ENCODE measurements at places on chromosomes 1 and 21.
A peak's percentile ranks its signal among the peaks of the same experiment; 100 is the strongest.

DNA sequence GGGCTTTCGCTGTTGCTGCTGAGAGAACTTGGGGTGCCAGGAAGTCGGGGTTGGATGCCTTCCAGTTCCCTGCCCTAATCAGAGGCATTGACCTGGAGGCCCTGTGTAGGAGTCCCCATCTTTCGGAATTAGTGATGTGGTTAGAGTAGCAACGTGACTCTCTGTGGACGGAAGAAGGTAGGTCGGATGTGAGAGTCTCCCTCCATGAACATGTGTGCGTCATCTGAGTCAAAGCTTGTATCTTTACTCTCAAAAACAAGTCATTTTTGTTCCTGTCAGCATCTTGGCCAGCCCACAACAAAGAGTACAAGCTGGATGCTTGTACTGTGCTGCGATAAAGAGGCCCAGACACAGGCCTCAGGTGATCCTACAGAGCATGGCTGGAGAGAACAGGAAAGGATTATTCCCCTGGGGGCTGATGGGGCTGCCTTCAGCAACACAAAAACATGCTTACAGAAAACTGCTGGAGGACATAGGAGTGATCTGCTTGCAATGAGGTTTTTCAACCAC, 31.0 kb upstream of the IL10 start:
- DNase-seq: no peak

DNA sequence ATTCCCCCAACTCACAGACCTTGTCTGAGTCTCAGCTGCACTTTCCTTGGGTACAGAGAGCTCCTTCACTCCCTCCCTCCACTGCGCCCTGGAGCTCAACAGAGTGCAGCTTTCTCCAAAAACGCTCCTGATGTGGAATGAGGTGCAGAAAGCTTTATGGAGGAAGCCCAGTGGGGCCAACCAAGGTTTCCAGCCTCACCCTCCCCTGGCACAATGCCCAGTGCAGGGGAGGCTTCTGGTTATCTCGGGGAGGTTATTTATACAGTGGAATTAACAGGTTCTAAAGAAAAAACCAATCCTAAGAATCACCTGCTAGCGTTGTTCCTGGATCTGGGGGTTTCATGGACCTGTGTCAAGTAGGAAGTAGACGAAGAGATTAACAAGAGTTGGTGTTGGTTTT, at the start of gene ITLN1:
TSS of gene ITLN1 (minus strand) at position 139 of the 400 bp plus-strand sequence. CDS start 303 bp downstream, outside the sequence.
- no peak for DNase-seq

GRCh38 chr21:37592496-37592895, 225.9 kb downstream of the DYRK1A start:
- DNase-seq: no peak

GRCh38 chr1:158527190-158527815, 26.9 kb downstream of the OR6Y1 start:
- DNase-seq: no peak

DNA sequence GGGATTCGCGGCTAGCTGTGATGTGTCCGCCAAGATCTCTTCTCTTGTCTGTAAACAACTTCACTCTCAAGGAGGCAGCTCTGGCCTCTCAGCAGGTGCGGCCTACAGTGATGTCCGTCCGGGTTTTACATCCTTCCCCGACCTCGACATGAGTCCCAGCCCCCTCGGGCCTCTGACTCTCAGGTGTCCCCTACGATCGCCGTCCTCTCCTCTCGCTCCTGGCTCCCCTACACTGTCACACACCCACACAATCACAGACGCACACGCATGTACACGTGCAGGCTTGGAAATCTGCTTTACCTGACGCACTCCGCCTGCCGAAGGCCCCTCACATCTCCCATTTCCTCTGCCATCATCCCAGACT, 797 bp upstream of the RSPH1 start:
- DNase-seq: no peak

- peak; percentile 35 for DNase-seq
These were observed 244.2 kb upstream of the HOOK1 start for GRCh38 chr1:59570524-59570923.

GRCh38 chr1:223732993-223733798, 20.9 kb downstream of the CAPN2 start:
- DNase-seq: peak; percentile 47

- DNase-seq: peak; percentile 40
These were observed at the start of gene MX2 for GRCh38 chr21:41361786-41362604. Gene MX2, plus strand, starts transcription at chr21:41362027. Its CDS starts 14,880 bp downstream, at chr21:41376907.

DNA sequence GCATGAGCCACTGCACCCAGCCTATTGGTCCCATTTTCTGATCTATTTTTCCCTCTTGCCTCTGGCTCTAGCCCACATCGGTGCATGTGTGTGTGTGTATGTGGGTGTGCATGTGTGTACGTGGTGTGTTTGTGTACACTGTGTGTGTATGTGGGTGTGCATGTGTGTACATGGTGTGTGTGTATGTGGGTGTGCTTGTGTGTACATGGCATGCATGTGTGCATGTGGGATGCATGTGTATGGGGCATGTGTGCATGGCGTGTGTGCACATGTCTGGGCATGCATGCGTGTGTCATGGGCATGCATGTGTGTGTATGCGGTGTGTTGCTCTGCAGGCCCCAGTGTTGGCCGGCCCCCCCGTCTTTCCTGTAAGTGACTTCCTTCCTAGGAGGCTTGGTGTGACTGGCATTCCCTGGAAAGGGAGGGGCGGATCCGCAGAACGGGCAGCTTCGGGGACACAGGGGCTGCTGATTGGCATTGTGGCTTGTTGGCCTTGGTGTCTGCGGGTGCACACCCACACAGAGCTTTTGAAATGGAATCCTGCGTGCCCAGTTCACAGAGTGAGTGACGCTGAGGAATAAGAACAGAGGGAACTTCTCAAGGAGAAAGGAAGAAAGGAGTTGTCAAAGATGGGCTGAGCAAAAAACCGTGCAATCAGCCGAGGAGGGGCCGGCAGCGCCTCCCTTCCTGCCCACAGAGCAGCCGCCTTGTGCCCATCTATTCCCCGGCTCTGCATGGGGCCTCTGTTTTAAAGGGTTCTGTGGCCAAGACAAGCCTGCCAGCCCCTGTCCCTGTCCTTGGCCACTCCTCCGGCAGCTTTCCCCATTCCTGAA, 8.0 kb downstream of the PDXK start:
- DNase-seq: no peak

DNA sequence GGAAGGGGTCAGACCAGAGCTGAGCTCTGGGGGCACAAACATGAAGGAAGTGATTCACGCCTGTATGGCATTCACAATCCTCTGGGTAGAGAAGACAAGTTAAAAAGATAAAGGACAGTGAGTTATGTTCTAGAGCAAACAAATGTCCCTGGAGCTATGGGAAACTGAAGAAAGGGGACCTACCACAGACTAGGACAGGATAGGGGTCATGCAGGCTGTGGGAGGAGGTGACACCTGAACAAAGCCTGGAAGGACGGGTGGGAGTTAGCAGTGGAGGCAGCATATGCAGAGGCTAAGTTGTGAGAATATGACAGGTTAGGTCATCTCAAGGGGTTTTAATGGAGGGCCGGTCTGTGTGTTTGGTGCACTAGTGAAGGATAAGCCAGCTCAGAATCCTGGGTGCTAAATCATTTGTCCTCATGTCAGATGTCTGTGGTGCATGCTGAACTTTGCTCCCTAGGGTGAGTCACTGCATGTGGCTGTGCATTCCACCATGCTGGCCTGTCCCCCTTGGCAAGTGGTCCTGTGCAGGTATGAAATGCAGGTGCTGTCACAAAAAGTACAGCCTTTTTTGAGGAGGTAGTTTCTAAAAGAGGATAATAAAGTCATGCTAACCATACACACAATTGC, 28.5 kb downstream of the TNN start:
- no peak for DNase-seq

- no peak for DNase-seq
These were observed 5.9 kb downstream of the SLAMF7 start for GRCh38 chr1:160744852-160745520.

- DNase-seq: no peak
These were observed 222.9 kb upstream of the RAB4A start for GRCh38 chr1:229047840-229048620.

GRCh38 chr1:51534447-51534846, 15.4 kb upstream of the EPS15 start:
- DNase-seq: no peak

GRCh38 chr1:202107321-202107761, 15.4 kb upstream of the GPR37L1 start:
- DNase-seq: no peak

- no peak for DNase-seq
These were observed 65.2 kb upstream of the ABCG1 start for GRCh38 chr21:42153746-42154145.

- no peak for DNase-seq
These were observed 22.4 kb downstream of the ARMH1 start for GRCh38 chr1:44696789-44697345.

DNA sequence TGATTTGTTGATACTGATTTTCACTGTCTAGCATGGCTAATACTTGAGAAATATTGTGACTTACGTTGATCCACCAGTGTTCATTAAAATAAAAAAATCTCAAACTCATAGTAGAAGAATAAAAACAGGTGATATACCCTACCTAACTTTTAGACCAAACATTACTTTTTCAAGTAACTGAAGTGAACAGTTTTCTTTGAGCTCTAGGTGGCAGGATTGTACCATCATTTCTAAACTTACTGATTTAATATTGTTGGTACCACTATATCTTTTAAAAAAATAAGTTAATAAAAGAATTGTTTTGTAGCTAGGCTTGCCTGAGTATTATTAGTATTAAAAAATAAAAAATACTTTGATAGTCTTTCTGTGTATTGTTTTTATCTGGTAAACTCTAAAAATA, 21.5 kb downstream of the CDC73 start:
- DNase-seq: no peak

DNA sequence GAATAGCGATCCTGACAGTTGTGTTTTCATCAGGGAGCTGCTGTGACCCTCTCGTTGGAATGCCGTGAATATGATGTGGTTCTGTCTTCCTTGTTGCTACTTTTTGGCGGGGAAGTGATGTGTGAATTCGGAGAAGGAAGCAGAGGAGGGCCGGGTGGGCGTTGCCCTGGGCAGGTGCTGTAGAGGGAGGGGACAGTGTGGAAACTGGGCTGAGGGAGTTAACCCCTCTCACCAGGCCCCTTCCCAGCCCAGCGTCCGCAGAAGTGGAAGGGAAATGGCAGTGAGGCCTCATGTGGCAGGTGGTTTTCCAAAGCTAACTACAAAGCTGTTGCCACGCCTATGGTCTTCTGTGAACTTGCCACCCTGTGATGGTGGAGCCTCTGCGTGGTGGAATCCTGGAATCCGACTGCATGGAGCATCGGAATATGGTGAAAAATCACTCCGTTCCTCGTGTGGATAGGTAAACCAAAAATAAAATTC, 227.9 kb downstream of the DYRK1A start:
- DNase-seq: no peak

DNA sequence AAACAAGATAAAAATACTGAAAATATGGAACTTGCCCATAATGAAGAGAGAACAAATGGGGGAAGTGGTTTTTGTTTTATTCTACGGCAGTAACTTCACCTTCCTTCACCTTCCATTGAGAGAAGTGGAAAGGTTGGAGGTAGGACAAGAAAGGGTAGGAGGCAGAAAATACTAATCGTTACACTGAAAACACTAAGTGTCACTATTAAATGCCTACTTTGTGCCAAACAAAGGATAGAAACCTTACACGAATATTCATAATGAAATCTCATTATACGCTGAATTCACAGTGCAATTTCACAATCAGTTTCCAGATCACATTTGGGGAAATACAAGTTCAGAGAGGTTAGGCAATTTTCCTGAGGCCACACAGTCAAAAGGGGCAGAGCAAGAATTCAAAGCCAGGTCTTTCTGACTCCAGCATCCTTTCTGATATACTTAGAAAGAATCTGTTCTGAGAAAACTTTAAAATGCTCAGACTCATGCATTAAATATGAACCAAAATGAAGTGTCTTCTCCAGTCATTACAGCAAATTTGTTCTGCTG, 3.0 kb downstream of the TIAM1 start:
- DNase-seq: no peak

GRCh38 chr1:42130061-42130660, 23.0 kb upstream of the GUCA2B start:
- no peak for DNase-seq

Data from brain microvascular endothelial cell (primary cell).